ENCODE measurements at places on chromosomes 12 and 14.

- no peak for DNase-seq
These were observed 81.4 kb upstream of the KRAS start for GRCh38 chr12:25332143-25332542.

- no peak for DNase-seq
These were observed 131.9 kb downstream of the HMGA2 start for GRCh38 chr12:65956056-65956738.

DNA sequence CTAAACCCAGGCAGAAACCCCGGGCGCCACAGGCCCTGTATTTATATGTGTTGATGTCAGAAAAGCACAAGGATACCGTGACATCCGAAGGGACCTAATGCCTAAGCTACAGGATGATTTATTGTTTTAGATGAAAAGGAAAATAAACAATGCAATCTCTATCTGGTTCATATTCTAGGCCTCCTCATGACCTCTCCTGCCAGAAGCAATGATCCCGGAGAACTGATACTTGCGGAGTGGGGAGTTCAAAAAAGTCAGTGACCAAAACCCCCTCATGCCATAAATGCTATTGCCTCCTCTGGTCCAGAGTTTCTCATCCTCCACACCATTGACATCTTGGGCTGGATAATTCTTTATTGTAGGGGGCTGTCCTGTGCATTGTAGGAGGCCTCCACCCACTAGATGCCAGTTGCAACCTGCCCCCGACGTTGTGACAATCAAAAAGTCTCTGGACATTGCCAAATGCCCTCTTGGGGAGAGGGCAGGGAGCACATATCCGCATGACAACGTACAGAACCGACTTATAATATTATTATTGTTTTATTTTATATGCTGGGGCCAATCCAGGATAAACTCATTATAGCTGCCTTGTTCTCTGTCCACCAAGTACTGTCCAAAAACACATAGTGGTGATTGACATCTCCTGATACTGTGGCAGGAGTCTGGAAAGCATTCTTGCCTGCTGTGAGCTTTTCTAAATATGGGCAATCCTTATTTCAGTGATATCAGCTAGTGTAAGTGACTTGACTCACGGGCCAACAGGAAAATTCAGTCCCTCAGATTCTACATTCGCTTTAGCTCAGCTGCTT is 1.1 kb upstream of the CSRP2 start:
- DNase-seq, result no peak

GRCh38 chr14:44812672-44813071 is 149.1 kb downstream of the KLHL28 start:
- no peak for DNase-seq

- no peak for DNase-seq
These were observed 516 bp downstream of the NINJ2 start for GRCh38 chr12:662566-663292.

- DNase-seq, result no peak
These were observed 22.7 kb downstream of the CLMN start for GRCh38 chr14:95296966-95297365.

DNA sequence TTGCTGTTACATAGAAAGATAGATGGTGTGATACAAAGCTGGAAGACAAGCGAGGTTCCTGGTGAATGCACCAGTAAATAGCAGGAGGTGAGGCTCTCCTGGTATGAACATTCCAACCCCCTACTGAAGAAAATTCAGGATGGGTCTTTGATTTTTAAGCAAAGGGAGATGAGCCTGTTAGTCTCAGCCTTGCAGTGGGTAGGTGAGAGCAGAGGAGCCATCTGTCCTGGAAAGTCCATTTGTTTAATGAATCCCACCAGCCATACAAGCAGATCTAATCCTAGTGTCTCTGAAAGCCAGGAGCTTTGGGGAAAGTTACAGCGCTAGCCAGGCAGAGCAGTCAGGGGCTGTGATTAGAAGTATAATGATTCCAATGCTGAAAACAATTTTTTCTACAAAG is 234.8 kb upstream of the FOXN3 start:
- DNase-seq, result no peak
